ENCODE measurements at places on chromosomes 5 and 9.

- DNase-seq = peak; percentile 99
Observed at GRCh38 chr5:141514330-141515133, 25.7 kb downstream of the PCDHGC5 start.

GRCh38 chr5:105922080-105922479 lies 1748.7 kb downstream of the EFNA5 start:
- no peak for DNase-seq

DNA sequence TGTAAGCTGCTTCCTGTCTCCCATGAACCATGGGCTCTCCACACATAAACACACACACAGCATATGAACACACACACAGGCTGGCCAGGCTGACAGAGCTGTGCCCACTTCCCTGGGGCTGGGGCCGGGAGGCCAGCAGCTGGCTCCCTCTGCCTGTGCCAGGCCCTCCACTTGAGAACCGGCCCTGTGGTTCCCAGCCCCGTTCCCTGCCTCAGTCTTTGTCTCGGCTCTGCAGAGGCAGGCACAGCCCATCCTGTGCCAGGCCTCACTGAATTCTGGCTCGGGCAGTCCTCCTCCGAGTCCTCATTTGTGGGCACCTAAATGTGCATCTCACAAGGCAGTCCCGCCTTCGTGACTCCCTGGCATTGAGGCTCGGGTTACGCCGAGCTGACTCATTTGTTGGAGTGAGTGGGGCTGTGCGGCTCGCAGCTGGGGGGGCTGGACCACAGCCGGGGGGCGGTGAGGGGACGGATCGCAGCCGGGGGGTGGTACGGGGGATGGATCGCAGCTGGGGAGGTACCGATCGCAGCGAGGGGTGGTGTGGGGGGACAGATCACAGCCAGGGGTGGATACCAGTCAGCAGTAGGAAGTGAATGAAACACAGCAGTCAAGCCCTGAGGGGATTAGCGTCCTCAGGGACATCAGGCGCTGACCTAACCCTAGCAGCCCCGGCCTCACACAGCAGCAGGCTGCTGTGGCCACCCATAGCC lies 72.3 kb downstream of the PSMB7 start:
- DNase-seq = no peak

DNA sequence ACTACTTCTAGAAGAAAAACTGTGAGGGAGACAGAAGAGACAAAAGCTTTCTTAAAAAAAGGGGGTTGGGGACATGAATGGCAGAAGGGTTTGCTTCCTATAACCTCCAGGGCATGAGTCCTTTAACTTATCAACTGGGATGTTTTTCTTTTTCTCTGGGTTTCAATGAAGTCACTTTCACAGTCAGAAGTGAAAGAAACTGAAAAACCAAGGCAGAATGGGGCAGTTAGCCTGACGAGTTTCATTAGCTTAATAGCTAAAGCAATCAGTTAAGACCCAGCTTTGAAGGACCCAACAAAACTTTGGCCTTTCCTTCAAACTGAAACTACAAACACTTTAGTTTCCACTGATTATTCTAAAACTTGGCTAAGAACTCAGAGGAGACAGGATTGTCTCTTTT lies 4.6 kb upstream of the OR13C8 start:
- no peak for DNase-seq

DNA sequence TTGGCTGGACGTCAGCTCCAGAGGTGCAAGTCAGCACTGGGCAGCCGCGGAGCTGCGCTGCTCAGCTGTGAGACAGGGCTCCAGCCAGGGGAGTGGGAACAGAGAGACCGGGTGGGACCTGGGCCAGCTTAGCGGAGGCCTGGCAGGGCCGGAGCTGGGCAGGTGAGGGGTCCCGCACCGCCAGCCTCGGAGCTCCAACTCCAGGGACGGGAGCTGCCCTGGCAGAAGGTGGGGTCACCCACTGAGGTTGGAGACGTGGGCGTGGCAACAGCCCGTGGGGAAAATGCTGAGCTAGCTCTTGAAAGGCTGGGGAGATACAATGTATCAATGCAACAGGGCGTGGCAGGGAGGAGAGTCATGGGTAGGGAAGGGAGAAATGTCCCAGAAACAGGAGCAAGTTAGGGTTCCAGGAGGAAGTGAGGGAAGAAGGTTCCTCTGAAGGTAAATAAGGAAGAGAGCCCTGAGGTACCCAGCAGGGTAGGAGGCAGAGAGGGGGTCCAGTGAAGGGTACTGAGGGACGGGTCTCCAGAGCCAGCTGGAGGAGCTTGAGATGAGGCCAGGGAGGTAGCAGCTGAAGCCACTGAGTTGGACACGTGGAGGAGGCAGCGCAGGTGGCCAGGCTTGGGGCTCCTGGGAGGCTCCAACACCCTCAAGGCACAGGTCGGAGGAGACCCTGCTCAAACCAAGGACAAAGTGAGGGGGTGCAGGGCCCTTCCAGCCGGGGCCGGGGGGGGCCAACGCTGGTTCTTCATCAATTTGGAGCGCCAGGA lies 736 bp upstream of the NKD2 start:
- DNase-seq = no peak

GRCh38 chr5:146751054-146751453 lies 127.5 kb downstream of the PPP2R2B start:
- no peak for DNase-seq

DNA sequence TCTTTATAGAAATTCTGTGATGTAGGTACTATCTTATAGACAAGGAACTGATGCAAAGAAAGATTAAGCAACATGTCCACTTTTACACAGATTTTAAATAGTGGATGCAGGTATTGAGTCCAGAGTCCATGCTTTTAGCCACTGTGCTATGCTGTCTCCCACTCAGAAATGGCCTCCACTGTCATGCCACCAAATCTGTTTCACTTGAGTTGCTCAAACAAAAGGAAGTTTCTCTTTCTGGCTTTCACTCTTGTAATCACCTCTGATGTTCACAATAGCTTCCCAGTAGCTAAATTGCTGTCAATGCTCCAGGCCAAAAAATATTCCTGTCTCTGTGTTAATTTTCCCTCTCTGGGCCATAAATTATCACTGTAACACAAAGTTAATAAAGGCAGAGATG lies 77.0 kb upstream of the RASA1 start:
- no peak for DNase-seq

DNA sequence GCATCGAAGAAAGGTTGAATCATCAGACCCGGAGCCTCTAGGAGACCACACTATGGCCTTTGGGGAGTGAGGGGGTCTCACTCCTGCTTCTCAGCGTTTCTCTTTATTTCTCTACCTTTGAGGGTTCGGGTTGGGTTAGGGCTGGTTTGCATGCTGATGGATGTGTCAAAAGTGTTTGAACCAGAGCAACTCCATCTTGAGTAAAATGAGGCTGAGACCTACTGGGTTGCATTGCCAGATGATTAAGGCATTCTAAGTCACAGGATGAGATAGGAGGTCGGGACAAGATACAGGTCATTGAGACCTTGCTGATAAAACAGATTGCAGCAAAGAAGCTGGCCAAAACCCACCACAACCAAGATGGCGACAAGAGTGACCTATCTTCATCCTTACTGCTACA lies 44.9 kb upstream of the TCF7 start:
- DNase-seq = no peak

DNA sequence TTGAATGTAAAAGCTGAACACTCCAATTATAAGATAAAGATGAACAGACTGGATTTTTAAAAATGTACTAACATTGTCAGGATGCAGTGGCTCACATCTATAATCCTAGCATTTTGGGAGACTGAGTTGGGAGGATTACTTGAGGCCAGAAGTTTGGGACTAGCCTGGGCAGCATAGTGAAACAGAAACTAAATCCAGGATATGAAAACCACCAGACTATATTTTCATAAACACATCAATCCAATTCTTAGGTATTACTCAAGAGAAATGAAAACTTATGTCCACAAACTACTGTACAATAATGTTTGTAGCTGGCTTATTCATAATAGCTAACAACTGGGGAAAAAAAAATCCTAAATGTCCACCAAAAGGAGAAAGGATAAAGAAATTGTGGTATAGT lies 26.8 kb upstream of the NAA35 start:
- DNase-seq = no peak

- no peak for DNase-seq
Observed at GRCh38 chr9:107727086-107727780, 237.7 kb upstream of the KLF4 start.

- no peak for DNase-seq
Observed at GRCh38 chr9:75935591-75935990, 45.1 kb downstream of the PCSK5 start.

- DNase-seq = no peak
Observed at GRCh38 chr5:54655761-54656160, 138.2 kb downstream of the SNX18 start.

GRCh38 chr5:151923866-151924476 lies 680 bp downstream of the GLRA1 start:
- no peak for DNase-seq

GRCh38 chr5:53027913-53028312 lies 38.8 kb downstream of the ITGA2 start:
- no peak for DNase-seq

- DNase-seq = peak; percentile 53
Observed at GRCh38 chr9:36407122-36407723, 7.2 kb upstream of the RNF38 start.

DNA sequence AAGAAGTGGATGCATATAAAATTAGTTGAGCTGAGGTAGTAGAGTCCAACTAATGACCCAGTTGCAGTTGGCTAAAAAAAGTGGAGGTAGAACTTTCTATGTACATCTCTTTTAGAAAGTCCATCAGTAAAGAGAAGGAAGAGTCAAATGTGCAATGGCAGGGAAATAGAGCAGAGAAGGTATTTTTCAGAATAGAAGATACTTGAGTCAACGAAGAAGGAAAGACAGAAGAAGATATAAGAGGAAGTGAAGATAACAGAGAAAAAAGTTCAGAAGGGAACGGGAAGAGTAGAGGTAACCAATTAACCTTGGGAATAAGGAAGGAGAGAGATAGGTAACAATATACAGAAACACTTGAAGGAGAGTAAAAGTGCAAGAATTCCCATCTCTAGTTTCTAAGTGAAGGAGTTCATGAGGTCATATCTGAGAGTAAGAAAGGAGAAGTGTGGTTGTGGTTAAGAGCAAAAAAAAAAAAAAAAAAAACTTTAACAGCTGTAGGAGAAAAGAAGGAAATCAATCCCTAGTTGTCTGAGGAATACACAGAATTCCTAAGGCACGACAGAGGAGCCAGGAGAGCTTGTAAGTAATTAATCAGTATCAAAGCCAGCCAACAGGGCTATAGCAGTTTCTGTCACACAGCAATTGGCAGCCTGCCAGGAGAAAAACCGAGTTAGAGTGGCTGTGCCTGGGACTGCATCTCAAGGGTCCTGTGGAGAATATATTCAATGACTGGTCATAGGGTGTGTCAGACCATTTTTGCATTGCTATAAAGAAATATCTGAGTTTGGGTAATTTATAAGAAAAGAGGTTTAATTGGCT lies 61.0 kb downstream of the ARL15 start:
- DNase-seq = no peak

GRCh38 chr5:115892021-115892420 lies 50.3 kb downstream of the AP3S1 start:
- DNase-seq = no peak

- DNase-seq = no peak
Observed at GRCh38 chr9:31389075-31389474, 995.4 kb upstream of the ACO1 start.

DNA sequence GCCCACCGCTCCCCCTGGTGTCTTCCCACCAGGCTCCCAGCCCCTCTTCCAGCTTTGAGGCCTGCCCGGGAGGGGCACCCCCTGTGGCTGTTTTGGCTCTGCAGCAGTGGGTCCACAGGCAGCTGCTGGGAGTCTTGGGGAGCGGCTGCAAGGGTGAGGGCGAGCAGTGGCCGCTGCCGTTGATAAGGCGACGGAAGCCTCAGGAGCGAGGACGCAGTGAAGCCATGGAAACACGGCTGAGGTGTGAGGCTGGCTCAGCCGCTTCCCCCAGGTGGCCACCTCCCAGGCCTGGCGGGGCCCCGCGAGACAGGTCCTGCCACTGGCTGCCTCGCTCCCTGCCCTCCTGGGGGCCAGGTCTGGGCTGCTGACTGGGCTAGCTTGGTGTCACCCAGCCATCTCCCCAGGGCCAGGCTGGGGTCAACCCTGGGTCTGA lies 41.5 kb downstream of the CXXC5 start:
- no peak for DNase-seq

- no peak for DNase-seq
Observed at GRCh38 chr5:68161156-68161555, 54.4 kb upstream of the PIK3R1 start.

GRCh38 chr9:88835038-88835466 lies 156.2 kb upstream of the S1PR3 start:
- DNase-seq = no peak

DNA sequence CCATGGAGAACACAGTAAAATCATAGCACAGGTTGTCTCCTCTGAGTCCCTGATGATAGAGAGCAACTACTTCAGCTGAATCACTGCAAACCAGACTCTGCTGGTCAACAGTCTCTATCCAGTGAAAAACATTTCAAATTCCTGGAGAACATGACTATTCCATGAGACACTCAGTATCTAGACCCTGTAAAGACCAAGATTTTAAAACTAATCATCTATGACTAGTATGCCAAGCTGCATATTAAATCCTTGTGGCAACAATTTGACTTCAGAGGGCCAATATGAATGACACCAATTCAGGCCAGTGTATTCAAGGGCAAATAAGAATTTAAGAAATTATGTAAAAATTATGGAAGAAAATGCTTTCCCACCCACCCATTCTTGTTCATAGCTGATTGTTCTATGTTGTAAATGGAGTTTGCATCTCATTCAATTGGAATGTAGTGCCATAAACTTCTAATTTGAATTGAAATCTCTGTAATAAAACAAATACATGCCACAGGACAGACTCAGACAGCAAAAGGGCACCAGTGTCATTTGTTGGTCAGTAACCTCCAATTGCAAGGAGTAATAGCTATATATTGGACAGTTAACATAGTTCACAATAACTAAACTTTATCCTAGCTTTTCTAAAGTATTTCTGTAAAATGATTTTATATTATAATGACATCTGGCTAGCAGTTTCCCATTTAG lies 80.1 kb upstream of the LPAR1 start:
- no peak for DNase-seq

GRCh38 chr5:90301248-90301647 lies 108.3 kb downstream of the CETN3 start:
- no peak for DNase-seq

DNA sequence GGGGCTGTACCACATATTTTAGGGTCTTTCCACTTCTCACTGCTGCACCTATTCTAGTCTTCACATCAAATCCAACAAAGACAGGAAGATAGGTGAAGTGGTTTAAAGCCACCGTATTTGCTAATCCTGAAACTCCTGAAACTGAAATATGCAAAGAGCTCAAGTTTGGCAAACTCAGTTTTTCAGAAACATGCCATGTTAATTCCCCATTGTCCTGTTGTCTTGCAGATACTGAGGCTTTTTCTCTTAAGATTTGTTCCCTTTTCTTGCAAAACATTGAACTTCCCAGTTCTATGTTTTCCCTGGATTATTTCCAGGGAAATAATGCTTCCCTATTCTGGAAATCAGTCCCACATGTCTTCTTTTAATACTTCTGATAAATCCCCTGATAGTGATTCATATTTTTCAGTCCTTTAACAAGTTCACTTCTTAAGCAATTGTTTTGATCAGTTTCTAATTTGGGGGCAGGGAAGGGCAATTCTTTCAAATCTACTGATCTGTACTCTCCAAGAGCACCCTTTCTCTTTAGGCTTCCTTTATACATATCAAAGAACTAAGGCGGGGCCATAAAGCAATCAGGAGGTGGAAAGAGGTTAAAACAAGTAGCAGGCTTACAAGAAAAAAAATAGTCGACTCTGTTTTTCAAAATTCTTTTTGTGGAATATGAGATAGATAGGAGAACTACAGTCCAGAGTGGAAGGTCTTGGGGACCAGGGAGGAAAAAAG lies 648.5 kb downstream of the BNC2 start:
- DNase-seq = no peak

All from DMS 273 treated with DMSO at 0.1 percent for 48 hours (cell line).